Muscle of arm (tissue), 14 donors: ENCODE measurements at places on chromosomes 1 and 21.

GRCh38 chr1:198756470-198756869 lies 117.6 kb downstream of the PTPRC start:
- no peak for DNase-seq

DNA sequence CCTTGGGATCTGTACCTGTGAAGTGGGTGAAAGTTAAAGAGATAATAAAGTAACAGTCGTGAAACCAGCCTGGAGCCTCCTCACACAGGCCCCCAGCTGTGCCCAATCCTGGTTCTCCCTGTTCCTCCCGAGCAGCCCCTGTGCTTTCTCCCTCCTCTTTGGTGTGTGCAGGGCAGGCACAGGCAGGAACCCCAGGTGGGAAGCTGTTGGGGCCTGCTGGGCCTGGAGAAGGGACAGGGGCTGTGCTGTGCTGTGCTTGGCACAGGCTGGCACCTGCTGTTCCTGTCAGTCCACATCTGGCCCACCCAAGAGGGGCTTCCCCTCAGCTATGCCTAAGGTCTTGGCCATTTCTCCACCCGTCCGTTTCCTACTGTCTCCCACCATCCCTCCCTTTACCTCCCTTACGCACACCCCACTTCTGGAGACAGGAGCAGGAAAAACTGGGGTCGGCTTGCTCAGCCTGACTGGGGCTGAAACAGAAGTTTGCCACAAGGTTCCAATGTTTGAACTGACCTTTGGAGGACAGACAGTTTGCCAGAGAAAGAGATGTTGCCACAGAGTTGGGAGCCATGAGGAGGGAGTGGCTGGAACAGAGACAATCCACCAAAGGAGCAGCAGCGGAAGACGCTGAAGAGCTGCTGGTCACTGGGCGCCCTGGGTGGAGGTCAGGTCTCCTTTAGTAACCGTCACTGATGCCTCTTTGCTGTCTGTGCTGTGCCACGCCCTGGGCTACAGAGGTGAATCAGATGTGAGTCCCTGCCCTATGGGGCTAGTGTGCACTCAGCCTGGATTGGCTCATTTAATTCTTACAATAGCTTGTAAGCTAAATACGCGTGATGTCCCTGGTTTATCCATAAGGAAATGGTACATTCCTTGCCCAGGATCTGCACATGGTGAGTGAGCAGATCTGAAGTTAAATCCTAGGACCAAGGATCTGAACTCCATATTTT lies 18.8 kb upstream of the ARTN start:
- DNase-seq = no peak

DNA sequence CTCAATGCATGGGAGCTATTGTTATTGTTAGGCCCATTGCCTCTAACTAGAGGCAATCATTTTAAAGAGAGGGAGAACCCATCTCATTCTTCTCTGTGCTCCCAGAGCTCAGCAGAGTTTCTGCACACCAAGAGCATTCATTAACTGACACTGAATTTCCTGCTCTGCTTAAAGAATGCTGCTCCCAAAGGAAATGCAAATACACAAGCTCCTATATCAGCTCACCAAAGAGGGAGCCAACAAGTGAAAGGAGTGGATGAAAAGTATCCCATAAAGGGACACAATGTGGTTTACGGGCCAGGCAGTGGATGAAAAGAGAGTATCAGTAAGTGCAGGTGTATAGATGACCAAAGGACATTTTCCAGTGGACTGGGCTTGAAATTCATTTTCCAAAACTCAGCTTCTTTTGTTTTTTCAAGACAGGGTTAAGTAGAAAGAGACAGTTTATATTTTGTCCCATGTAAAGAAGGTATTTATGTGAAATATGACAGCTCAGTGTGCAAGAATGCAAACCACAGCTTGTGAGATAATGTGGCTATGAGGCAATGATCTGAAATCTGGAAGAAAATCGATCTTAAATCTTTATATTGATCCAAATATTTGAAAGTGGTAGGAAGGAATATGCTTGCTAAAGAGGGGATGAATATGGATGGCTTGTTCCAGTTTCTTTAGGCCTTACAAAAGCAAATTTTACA lies 207.7 kb upstream of the CAMK1G start:
- no peak for DNase-seq

DNA sequence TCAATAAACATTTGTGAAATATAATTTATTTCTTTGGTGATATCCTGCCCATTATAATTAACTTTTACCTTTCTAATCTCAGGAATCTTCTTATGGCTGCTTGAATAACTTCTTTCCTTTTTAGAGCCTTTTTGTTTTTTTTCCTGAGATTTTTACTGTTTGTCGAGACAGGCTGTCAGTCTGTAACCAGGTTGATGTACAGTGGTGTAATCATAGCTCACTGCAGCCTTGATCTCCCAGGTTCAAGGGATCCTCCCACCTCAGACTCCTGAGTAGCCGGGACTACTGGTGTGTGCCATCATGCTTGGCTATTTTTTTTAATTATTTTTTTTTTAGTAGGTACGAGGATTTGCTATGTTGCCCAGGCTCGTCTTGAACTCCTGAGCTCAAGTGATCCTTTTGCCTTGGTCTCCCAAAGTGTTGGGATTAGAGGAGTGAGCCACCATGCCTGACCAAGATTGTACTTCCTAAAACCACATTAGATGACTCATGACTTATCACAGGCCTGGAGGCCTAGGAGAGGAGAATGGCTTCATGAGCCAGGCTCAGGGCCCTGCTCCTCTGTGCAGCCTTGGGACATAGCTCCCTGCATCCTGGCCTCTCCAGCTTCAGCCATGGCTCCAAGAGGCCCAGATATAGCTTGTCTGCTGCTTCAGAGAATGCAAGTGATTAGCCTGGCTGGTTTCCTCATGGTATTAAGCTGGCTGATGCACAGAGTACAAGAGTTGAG lies 48.6 kb downstream of the CTH start:
- DNase-seq = no peak

GRCh38 chr21:46144464-46145070 lies 10.8 kb downstream of the FTCD start:
- no peak for DNase-seq

DNA sequence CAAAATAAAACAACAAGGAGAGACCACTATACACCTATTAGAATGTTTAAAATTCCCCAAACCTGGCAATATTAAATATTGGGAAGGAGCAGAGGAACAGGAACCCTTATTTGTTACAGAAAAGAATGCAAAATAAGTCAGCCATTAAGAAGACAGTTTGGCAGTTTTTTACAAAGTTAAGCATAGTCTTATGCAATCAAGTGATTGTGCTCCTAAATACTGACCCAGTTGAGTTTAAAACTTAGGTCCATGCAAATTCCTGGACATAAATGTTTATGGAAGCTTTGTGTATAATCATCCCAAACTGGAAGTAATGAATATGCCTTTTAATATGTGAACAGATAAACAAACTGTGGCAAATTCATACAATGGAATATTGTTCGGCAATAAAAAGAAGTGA lies 72.9 kb upstream of the RGS4 start:
- DNase-seq = no peak

DNA sequence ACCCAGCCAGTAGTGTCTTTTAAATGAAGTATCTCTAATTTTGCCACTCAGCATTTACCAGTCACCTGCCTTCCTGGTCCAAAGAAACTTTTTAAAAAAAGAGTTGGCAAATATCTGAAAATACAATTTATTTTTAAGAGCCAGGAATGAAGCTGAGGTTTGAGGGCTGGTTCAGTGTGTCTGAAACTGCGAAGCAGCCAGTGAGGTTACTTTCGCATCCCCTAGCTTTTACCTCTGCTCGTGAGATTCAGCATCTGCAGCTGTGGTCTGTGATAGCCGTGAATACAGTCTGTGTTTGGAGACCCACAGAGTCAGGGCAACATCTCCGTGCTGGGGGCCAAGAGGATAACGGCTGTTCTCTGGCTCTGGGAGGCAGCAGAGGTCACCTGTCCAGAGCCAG lies 21.3 kb upstream of the KCNAB2 start:
- no peak for DNase-seq

- DNase-seq = no peak
These were observed 9.0 kb downstream of the TRAF5 start for GRCh38 chr1:211335522-211336157.

DNA sequence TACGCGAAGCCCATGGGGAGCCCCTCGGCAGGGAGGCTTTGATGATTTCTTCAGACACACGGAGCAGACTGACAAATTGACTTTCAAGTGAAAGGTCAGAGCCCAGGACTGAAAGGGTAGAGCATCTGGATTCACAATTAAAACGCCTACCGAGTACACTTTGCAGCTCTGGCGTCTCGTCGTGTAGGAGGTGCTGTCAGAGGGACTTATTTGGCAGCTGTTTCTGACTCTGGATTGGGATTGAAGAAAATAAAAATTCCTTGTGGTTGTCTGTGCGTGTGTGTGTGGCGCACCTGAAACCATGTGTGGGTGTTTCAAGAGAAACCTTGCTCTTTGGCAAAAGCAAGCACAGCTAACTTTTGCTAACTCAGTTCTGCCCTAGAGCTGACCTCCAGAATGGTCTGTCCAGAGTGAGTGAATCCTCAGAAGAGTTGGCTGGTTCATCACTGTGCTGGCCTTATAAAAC lies 348.7 kb downstream of the HLX start:
- no peak for DNase-seq

- no peak for DNase-seq
These were observed 52.6 kb downstream of the LAMC1 start for GRCh38 chr1:183075861-183076260.

GRCh38 chr1:75203415-75204277 lies 69.5 kb downstream of the LHX8 start:
- peak; percentile 21 for DNase-seq

- DNase-seq = no peak
These were observed 48.8 kb upstream of the RAP1A start for GRCh38 chr1:111570781-111571181.

- DNase-seq = no peak
These were observed 247.9 kb upstream of the B3GALT2 start for GRCh38 chr1:193434319-193434718.

DNA sequence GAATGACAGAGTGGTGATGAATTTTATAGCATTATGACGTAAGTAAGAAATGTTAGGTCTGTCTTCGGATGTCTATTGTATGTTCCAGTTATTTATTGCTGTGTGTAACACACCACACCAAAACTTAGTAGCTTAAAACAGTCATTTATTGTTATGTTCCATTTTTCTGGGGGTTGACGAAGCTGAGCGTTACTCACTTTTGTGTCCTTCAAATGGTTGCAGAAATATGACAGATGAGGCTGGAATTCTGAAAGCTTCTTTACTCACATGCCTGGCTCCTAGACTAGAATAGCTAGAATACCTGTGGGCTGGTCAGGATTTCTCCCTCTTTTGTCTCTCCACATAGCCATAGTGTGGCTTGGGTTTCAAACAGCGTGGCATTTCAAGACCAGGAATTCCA lies 62.1 kb upstream of the S1PR1 start:
- no peak for DNase-seq

DNA sequence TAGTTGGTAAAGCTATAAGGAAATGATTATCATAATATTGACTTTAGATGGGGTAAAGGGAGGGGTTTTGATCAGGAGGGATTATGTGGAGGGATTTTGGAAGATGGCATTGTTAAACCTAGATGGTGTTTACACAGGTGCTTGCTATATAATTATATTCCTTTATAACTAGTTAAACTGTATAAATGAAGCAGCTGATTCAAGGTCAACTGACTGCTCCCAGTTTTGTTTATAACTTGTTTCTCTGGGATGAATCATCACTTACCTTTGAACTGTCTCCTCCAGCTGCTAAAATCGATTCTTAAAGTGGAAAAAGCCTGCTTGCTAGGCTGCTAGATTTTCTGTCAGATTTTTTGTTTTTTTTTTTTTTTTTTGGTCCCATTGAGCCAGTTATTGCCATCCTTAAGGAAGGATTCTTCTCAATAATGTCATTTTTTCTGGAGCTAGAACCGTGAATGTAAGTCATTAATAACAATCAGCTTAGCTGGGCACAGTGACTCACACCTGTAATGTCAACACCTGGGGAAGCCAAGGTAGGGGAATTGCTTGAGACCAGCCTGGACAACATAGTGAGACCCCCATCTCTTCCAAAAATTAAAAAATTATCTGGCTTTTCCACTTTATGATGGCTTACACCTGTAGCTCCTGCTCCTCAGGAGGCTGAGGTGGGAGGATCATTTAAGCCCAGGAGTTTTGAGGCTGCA lies 153.2 kb downstream of the PIK3R3 start:
- DNase-seq = no peak

GRCh38 chr1:99943223-99943794 lies 26.5 kb upstream of the SLC35A3 start:
- peak; percentile 36 for DNase-seq

DNA sequence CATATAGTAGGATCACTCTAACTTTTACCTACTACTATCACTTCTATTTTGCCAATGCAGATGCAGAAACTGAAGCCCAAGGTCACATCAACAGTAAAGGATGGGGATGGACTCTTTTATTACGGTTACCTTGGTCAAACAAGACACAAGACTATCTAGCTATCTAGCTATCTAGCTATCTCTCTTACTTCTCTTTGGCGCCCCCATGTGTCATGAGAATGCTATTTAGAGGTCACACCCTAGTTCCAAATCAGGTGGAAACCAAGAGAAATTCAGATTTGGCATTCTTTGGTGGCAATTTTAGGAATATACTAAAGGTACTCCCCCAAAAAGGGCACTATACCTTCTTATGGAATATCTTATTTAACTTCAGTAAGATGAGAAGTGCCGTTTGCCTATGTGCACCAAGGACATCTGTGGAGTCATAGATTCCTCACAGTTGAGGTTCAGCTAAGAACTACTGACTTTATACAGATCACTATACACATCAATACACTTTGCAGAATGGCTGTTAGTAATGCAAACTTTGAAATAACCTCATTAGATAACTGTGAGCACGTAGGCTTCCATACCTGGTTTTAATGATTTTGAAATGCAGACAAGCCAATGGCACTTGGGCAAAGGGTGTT lies 6.7 kb downstream of the ZNF648 start:
- peak; percentile 8 for DNase-seq

- no peak for DNase-seq
These were observed 34.4 kb upstream of the OLIG2 start for GRCh38 chr21:32991361-32991760.

DNA sequence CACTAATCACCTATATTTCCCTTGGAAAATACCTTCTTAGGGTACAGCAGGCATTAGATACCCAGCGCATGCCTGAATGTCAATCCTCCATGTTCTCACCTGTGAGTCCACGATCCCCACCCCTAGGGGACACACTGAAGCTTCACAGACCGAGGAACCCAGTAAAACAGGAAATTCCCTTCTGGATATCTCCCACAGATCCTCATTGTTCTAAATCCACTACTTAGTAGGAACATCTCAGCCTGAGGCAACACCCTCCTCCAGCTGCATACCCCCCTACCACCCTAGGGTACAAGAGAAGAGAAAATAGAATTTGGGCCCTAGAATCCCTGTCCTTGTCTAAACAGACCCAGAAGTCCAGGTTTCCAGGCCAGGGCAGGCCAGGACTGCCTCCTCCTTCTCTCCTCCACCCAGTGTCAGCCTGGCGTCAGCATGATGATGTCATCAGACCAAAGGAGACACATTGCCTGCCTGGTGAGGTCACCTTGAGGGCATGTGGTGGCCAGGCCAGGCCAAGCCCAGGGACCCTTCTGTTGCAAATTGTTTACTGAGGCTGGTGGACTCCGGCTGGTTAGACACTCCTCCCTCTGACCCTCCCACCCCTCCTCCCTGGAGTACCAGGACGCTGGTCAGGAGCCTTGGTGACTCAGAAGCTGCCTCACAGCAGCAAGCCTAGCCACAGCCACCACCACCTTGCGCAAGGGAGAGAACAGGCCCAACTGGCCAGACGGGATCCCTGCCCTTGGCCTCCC lies 6.2 kb downstream of the NECTIN4 start:
- DNase-seq = no peak

GRCh38 chr1:219797683-219798082 lies 130.7 kb downstream of the SLC30A10 start:
- no peak for DNase-seq
